ENCODE measurements at places on chromosomes 6 and 20. TPM values are rescaled to one million over a fixed set of nuclear protein-coding genes. Genes with fewer than 3 reads are reported as not detected.

TUBB2A gene
- 66.0 TPM for polyA plus RNA-seq

ANGPT4 gene
- 0.18 TPM for polyA plus RNA-seq

NCOA6 gene
- polyA plus RNA-seq: 24.9 TPM

C20orf202 gene
- 0.36 TPM for polyA plus RNA-seq

ADTRP gene
- polyA plus RNA-seq: 0.49 TPM

SPATS1 gene
- polyA plus RNA-seq: not detected

HDGFL1 gene
- not detected for polyA plus RNA-seq

IMPG1 gene
- 0.13 TPM for polyA plus RNA-seq

PROKR2 gene
- polyA plus RNA-seq: not detected

SRC gene
- polyA plus RNA-seq: 19.5 TPM

DDX43 gene
- polyA plus RNA-seq: 1.2 TPM

CPXM1 gene
- 46.8 TPM for polyA plus RNA-seq

UFL1 gene
- 26.6 TPM for polyA plus RNA-seq

NKAPL gene
- 1.2 TPM for polyA plus RNA-seq

TOX2 gene
- 4.1 TPM for polyA plus RNA-seq

HLA-DOB gene
- not detected for polyA plus RNA-seq

HTR1E gene
- not detected for polyA plus RNA-seq

KIF25 gene
- 0.99 TPM for polyA plus RNA-seq

FAM210B gene
- polyA plus RNA-seq: 32.6 TPM

OR14J1 gene
- polyA plus RNA-seq: 0.06 TPM

GJA1 gene
- 37.9 TPM for polyA plus RNA-seq

ANKRD6 gene
- polyA plus RNA-seq: 7.9 TPM

MAPK13 gene
- polyA plus RNA-seq: 6.8 TPM

SUMO4 gene
- polyA plus RNA-seq: 0.52 TPM

JPH2 gene
- 127 TPM for polyA plus RNA-seq

PRSS16 gene
- not detected for polyA plus RNA-seq

MOG gene
- not detected for polyA plus RNA-seq

TRIM40 gene
- not detected for polyA plus RNA-seq

ALDH8A1 gene
- polyA plus RNA-seq: 1.1 TPM

RBM24 gene
- 380 TPM for polyA plus RNA-seq

C6orf132 gene
- polyA plus RNA-seq: 0.52 TPM

ELOVL2 gene
- polyA plus RNA-seq: 2.1 TPM

STMN3 gene
- 13.5 TPM for polyA plus RNA-seq

WASF1 gene
- polyA plus RNA-seq: 7.7 TPM

AGER gene
- polyA plus RNA-seq: 6.7 TPM

COL12A1 gene
- 256 TPM for polyA plus RNA-seq

ADGB gene
- not detected for polyA plus RNA-seq

IL20RA gene
- 40.5 TPM for polyA plus RNA-seq

ADGRB3 gene
- 0.70 TPM for polyA plus RNA-seq

AHI1 gene
- 19.7 TPM for polyA plus RNA-seq

NRSN2 gene
- polyA plus RNA-seq: 28.4 TPM

SLC17A3 gene
- not detected for polyA plus RNA-seq

DBNDD2 gene
- polyA plus RNA-seq: 25.0 TPM

DACT2 gene
- polyA plus RNA-seq: 1.6 TPM

BMP6 gene
- polyA plus RNA-seq: 1.1 TPM

EYA2 gene
- polyA plus RNA-seq: 2.7 TPM

RAB44 gene
- 0.12 TPM for polyA plus RNA-seq

BMP7 gene
- 4.6 TPM for polyA plus RNA-seq

SERINC1 gene
- 138 TPM for polyA plus RNA-seq

ARG1 gene
- polyA plus RNA-seq: 0.77 TPM

GNRH2 gene
- 0.35 TPM for polyA plus RNA-seq

All from hindlimb muscle (tissue), 1 donor.